ENCODE measurements at places on chromosomes 12 and 14.

- DNase-seq: no peak
Measured at GRCh38 chr12:50241178-50241577, 42.1 kb downstream of the LIMA1 start.

DNA sequence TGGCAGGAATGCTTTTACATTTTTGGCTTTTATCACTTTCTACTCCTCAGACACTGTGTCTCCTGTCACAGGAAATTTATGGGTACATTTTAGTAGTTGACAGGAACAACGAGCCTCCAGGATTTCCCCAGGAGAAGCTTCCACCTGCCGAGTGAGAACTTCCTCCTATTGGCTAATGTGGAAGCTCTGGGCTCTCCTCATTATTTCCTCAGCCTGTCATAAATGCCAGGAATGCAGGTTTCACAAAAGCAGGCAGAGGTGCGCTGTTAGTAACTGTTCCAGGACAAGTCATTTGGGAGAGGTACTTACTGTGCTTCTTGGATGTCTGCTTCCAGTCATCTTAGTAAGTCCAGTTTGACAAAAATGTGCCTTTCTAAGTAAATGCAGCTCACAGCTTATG is 19.1 kb upstream of the DCP1B start:
- DNase-seq: no peak

GRCh38 chr12:39235990-39236767 is 206.7 kb downstream of the KIF21A start:
- DNase-seq: peak; percentile 19

GRCh38 chr12:69368171-69368570 is 8.6 kb downstream of the YEATS4 start:
- no peak for DNase-seq
